ENCODE measurements at places on chromosomes 7 and 10.

- DNase-seq: no peak
Measured at GRCh38 chr7:24971333-24972165, 8.4 kb downstream of the OSBPL3 start.

DNA sequence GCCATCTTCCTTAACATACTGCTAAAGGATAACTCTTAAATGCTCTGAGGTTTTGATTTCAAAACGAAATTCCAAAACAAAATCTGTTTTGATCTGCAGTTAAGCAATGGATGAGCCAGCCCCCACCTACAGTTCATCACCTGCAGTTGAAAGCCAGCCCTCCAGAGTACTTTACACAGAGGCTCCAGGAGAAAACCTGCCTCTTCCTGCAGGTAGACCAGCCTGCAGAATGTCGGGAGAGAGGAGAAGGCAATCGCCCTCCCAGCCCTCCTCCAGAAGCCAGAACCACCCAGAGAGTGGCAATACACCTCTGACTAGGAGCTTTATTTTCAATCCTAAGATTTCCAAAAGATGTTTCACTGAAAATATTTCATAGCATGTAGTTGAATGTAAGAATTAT lies 798.1 kb downstream of the GATA3 start:
- DNase-seq: no peak

DNA sequence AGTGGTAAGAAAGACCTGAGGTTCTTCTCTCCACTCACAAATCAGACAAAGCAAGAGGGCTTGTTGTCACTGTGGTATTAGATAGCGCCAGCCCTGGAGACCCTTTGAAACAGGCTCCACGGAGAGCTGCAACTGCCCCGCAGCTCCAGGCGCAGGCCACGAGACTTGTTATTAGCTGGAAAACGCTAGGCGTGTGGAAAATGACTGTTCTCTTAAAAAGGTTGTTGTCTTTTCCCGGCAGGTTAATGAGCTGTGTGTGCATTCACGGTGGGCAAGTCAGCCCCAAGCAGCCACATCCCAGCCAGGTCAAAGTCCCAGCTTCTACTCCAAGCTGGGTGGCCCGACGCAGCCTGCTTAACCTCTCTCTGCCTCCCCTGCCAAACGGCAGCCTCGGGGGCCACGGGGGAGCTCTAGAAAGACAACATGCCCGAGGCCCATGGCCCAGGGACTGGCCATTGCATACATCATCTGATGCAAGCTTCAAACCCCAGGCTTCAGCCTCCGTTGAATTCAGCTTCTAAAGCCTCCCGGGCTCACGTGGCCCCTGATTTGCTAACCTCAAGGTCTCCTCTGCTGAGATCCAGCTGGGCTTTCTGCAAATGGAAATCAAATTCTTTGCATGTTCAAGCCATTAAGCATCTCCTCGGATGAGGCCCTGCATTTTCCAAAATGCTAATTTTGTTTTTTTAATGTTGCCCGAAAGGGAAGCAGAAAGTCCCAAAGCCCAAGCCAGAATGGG lies 61.3 kb upstream of the DNAAF5 start:
- no peak for DNase-seq

GRCh38 chr10:112914288-112914952 lies 35.6 kb upstream of the TCF7L2 start:
- DNase-seq: no peak

DNA sequence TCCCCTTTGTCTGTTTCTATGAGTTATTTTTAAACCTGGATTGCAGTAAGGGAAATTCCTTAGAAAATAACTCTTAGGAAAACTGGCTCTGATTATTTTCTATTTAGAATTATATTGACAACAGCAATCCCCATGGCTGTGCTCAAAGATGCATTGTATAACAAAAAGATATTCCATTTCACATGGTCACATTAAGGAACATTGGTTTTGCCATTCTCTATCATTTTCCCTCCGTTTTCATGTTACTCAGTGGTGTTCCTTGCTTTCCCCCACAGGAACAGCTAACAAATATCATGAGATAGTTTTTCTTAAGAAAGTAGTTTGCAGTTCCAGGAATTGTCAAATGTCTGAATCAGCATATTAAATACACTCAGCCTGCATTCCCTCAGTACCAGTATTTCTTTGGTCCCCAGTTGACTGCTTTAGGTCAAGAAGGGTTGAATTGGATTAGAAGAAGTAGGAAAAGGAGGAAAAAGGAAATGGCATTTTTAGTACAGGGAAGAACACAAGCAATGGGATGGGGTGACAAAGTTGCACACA lies 436.7 kb downstream of the TNS3 start:
- DNase-seq: no peak

DNA sequence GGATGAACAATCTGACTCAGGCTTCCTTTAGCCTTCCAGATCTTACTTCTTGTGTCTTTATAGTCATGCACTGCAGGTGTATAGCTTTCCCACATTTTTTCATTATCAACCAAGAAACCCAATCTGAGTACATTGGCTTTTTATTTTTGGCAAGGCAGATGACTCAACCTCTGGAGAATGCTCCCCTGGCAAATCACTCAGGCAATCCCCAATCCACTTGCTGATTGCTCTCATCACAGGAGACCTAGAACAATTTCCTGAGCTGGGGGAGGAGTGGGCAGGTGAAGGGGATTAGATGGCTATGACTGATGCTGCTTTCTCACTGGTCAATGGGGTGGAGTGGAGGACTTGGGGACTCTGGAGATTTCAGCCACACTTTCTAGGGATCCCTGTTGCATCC lies 134.4 kb downstream of the SLC16A9 start:
- no peak for DNase-seq

DNA sequence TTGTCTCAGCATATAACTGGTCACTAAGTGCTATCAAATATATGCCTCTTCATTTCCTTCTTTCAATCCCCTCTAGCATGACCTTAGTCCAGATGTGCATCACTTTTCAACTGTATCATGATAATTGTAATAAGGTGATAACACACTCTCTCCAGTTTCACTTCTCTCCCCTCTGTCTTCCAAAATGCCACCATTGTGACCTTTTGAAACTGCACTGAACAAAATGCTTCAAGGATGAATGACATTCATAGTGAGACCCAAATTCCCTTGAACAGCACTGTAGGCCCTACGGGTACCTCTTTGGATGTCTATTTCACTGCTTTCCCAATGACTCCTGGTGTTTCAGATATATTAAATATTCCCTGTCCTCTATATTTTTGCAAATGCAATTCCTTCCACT lies 224.8 kb downstream of the DNAJB9 start:
- no peak for DNase-seq

DNA sequence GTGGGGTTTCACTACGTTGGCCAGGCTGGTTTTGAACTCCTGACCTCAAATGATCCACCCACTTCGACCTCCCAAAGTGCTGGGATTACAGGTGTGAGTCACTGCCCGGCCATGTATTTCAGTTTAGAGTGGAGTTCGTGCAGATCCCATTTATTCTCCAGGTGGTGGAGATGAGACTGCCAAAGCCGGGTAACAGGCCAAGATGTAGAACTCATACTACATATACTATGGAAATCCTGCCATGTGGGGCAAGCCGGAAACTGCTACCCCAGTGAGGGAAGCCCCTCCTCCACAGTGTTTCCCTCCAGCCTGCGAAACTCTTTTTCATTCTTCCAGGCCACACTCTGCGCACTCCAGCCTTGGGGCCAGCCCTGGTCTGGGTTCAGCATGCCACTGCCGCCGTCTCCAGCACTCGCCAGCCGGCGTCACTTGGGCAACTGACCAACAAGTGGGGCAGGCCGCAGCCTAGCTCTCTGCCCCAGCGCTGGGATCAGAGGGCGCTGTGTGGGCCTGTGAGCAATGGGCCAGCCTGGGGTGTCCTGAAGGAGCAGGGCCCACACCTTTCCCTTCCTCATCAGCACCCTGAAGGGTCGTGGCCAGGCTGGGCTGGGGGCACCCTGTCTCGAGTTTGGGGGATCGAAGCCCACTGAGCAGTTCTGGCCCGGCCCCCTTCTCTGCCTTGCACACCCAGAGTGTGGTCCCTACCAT lies 122.0 kb downstream of the TRRAP start:
- no peak for DNase-seq

DNA sequence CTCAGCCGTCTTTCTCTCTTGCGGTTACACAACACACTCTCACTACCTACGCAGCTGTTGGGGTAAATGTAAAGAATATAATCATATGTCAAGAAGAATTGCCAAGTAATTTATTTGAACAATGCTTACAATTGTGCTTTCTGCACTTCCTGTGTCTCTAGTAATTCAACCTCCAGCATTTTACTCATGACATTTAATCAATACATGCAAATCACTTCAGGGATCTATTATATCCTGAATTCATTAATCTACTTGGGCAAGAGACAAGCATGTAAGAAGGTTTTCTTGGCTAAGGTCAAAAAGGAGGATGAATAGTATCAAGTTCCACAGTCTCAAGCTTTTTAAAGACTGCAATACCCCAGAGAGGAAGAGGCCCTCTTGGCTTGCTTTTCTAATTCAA lies 562.9 kb upstream of the ADARB2 start:
- DNase-seq: no peak

DNA sequence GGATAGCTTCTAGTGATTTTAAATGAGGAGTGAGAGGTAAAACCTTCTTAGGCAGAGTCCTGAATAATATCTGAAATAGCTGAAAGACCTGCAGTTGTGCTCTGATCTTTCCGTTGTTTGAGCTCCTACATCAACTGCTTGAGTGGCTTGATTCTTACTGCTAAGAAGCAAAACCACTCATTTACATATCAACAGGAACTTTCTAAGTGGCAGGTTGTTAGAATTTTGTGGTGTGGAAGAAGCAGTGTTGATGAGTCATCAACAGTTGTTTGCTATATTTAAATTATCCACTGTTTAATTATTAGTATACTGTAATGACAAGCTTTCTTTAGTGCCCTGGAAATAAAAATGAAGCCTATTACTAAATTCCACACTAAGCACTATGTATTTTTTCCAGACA lies 689.5 kb downstream of the DNAJB9 start:
- DNase-seq: no peak
